Right kidney (tissue), 9 donors: ENCODE measurements at places on chromosomes 16 and 17.

DNA sequence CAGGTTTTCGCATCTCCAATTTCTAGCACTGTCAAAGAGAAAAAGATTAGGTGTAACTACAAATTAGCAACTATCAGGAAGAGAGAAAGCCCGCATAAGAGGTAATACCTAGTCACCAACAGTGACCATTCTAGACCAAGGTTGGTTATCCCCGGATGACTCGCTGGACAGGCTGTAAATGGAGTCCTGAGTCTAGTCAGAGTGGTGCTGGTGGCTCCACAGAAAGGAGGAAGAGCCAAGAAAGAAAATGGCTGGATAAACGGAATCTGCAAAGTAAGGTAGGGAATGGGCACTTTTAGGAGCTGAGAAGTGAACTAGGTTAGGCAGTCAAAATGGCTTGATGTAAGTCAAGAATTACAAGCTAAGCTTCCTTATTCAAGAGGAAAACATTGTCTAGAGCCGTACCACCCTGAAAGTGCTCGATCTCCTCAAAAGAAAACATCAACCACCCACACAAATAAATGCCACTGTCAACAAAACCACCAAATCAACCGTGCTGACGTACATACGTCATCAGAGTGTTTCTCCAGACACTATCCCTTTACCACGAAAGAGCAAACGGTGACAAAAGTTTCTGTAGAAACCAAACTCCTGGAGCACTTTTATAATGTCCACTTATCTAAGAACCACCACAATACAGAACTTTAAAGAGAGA, 2.2 kb downstream of the GSPT1 start:
- DNase-seq: peak; percentile 6

DNA sequence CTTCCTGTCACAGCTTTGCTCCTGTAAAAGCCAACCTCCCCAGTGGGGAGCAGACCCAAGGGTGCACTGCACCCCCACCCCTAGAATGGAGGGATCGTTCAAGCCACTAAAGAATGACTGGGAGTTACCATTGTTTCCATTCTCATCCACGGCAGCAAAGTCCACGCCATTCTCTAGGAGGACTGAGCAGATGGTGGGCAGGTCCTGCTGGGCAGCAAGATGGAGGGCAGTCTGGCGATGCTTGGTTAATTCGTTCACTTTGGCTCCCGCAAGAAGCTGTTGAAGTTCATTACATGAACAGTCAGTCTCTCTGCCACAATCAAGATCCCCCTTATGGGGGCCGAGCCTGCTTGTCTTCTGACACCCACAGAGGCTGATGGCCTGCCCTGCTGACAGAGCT, 30.8 kb downstream of the CYB5D2 start:
- DNase-seq: no peak

DNA sequence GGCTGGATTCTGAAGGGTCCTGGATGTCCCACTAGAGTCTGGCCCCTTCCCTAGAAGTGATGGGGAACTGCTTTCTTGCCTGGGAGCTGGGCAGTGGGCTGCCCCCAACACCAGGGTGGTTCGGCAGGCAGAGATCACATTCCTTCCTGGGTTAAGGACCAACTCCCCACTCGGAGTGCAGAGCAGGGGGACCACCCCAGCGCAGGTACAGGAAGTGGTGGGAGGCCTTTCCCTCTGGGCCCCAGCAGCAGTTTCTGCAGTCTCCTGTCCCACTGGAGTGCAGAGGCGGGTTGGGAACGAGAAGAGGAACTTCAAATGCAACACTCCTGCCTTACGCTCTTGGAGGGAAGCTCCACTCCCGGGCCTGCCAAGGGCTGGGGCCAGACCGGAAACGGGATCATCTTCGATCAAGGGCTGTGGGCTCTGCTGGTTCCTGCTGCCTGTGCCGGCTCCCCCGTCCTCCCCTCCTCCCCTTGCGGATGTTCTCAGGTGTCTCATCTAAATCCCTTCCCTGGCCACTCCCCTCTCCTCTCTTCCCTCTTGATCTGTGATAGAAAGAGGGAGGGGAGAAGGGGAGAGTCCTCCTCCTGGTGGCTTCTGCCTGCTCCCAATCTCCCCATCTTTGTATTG, 9.0 kb upstream of the NGFR start:
- DNase-seq: peak; percentile 57

DNA sequence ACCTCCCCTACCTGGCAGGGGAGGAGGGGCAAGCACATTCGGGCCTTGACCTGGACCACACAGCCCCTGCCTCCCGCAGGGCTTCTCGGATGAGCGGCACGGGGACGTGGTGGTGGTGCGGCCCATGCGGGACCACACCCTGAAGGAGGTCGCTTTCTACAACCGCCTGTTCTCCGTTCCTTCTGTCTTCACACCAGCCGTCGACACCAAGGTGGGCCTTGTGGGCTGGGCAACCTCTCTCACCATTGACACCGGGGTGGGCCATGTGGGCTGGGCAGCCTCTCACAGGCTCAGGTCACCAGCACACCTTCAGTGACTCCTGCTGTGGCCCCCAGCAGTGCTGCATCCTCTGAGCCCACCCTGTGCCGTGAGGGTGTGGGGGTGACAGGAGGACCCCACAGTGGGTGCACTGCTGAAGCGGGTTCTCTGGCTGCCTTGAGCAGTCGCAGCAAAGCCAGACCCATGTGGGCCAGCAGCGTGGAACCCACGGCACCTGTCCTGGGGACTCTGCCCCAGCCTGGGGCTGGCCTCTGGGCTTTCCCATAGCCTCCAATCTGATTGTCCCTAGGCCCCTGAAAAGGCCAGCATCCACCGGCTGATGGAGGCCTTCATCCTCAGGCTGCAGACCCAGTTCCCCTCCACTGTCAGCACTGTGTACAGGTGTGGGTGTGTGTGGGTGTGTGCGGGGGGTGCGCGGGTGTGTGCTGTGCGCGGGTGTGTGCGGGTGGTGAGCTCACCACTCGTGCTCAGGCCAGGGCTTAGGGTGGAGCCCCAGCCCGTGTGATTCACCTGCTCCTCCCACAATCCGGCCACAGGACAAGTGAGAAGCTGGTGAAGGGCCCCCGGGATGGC, 7.5 kb downstream of the CTU2 start:
- DNase-seq: no peak

GRCh38 chr17:46796524-46796923, 22.0 kb downstream of the WNT3 start:
- DNase-seq: no peak

GRCh38 chr17:14070344-14070984, 1.2 kb downstream of the COX10 start:
- no peak for DNase-seq

DNA sequence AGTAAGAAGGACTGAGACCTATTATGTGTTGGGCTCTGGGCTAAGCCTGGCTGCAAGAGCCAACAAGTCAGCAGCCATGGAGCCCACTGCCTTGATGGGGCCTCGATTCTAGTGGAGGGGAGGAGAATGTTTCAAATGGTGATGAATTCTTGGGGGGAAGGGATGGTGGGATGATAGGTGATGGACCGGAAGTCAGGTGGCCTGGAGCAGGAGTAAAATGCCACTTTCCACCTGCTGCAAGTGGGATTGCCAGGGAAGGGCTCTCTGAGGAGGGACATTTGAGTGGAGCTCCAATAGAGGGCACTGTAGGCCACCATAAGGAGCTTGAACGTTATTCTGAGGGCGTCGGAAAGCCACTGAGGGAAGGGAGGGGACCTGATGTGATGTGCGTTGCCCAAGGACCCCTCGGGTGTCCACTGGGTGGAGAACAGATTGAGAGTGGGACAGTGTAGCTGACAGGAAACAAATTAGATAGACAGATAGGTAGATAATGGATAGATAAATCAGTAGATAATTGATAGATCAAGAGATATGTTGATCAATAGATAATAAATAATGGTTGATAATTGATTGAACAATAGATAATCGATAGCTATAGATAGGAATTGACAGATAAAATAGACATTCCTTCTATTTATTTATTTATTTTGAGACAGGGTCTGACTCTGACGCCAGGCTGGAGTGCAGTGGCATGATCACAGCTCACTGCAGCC, 18.2 kb upstream of the NXPH3 start:
- DNase-seq: no peak

DNA sequence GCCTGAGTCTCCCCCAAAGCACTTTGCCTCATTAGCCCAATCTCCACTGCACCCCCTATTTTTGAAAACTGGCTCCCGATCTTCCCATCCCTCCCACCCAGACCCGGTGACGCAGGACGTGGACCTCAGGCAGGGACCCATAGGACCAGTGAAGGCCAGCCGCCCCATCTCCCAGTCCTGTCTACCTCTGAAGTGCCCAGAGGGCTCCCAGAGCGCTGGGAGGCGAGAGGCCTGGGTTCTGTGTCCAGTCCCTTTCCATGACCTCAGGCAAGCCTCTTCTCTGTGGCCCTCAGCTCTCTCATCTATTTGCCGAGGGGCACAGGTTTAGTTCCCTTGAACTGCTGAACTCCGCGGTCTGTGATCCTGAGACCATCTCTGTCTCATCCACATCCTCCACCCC, 714 bp downstream of the TNS4 start:
- no peak for DNase-seq
